ENCODE measurements at places on chromosomes 6 and 20.
A peak's percentile ranks its signal among the peaks of the same experiment; 100 is the strongest.

- peak within 1 kb of the TSS; percentile 94 for H3K27ac ChIP-seq
- DNase-seq = peak; percentile 82
- H3K27me3 ChIP-seq = no peaks in the 10 kb centered on the region
- no peak within 1 kb of the TSS for H3K4me3 ChIP-seq
- peaks cover 28% of the 10 kb centered on the region for H3K4me1 ChIP-seq
These were observed at the start of gene SYTL3 for GRCh38 chr6:158649289-158650143. Gene SYTL3, plus strand, starts transcription at chr6:158650054. Its CDS starts 13,215 bp downstream, at chr6:158663269.

DNA sequence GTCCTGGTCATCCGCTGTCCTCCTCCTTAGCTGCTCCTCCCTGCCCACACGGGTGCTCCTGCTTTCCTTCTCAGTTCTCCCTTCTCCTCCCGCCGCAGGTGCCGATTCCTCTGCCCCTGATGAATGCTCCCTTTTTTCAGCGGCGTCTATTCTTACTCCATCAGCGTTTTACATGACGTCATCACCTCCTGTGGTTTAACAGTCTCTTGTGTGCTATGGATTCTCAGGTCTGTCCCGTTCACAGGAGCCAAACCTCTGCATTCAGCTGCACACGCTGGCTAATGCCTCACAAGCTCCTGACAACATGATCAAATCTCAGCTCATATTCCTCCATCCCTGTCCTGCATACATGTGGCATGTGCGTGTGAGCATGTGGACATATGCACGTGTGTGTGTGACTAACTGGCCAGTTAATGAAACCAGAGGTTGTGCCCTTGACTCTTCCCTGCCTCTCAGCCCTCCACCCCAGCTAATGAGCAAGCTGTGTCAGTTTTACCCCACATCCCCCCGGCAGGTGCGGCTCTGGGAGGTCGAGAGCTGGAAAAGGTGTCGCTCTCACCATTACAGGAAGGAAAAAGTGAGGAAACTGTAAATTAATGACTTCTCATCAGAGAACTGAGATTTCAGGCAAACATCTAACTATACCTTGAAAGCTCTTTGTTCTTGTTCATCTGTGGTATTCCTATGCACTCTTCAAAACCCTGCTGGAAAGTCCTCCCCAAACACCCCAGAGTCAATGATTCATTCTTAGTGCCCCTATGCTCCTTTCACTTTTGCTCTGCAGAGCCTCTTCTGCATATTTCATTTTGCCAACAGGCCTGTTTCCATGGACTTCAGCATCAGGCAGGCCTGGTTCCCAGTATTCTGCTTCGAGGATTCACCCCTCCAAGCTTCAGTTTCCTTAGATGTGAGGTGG is 163.1 kb downstream of the TTLL2 start:
- no peaks in the 10 kb centered on the region for H3K36me3 ChIP-seq
- H3K4me3 ChIP-seq = no peak overlapping the region
- no peak overlapping the region for H3K27ac ChIP-seq
- DNase-seq = no peak
- no peaks in the 10 kb centered on the region for H3K27me3 ChIP-seq
- no peaks in the 10 kb centered on the region for H3K4me1 ChIP-seq

DNA sequence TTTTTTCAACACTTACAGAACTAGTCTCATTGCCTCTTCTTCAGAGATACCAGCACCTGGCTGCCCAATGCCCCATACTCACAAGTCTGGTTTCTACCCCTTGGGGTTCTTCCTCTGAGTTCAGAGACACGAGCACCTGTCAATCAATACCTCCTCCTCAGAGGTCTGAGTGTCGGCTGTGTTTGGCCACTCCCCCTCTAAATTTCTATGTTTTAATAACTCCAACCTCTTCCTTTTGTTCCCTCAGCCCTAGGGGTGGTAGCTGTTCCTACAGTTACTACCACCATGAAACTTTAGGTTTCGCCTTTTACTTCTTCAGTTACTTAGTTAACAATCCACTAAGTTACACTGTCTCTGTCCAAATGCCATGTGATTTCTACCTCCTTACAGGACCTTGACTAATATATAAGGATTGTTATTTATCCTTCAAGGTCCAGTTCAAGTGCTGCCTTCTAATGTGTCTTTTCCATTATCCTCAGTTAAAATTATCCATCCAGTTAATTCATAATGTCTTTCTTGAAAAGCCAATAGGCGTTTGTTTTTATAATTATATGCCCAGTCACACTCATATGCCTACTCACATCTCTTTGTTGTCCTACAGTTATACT is 14.6 kb upstream of the PHF20 start:
- H3K4me3 ChIP-seq = no peak overlapping the region
- DNase-seq = no peak
- H3K4me1 ChIP-seq = peaks cover 4% of the 10 kb centered on the region

- H3K4me3 ChIP-seq = no peak overlapping the region
- H3K27me3 ChIP-seq = no peaks in the 10 kb centered on the region
- peak; percentile 63 for DNase-seq
These were observed 95.5 kb downstream of the ECT2L start for GRCh38 chr6:138891255-138891986.

DNA sequence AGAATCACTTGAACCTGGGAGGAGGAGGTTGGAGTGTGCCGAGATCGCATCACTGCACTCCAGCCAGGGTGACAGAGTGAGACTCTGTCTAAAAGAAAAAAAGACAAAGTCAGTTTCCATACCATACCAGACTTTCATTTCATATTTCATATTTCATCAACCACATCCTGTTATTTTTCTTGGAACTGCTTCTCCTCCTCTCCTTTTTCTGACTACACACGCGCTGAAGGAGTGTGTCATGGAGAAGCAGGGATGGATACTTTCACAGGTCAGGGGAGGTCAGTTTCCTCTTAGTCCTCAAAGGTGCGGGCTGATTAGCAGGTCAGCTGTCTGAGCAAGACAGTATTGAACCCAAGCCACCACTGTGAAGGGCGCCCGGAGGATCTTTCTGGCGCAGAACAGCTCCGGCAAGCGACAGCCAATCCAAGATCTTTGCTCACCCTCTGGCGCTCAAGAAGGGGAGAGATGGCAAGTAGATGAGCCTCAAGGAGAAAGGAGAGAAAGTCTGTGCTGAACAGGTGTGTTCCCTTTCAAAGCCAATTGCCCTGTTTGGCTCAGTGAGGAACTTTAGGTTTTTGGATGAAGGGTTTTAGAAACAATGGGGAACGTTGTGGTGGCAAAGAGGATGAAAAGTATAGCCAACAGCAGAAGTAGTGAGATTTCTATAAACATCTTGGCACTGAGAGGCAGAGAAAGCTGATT is 18.9 kb upstream of the SYNJ2 start:
- no peak overlapping the region for H3K27ac ChIP-seq
- H3K36me3 ChIP-seq = no peaks in the 10 kb centered on the region
- DNase-seq = peak; percentile 83
- no peak overlapping the region for H3K4me3 ChIP-seq
- no peaks in the 10 kb centered on the region for H3K27me3 ChIP-seq

DNA sequence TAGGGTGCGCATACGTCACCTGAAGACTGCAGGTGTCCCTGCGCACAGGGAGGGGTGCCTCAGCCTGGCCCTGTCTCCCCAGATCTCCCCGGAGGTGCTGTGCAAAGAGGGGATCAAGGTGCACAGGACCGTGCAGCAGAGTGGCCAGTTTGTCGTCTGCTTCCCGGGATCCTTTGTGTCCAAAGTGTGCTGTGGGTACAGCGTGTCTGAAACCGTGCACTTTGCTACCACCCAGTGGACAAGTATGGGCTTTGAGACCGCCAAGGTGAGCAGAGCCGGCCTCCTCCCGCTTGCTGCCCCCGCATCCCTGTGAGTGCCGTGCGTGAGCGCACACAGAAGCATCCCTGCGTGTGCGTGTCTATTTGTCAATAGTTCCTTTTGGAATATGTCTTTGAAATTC is 150.7 kb downstream of the DTNBP1 start:
- peaks cover 12% of the 10 kb centered on the region for H3K4me1 ChIP-seq
- H3K36me3 ChIP-seq = peaks cover 71% of the 10 kb centered on the region
- H3K4me3 ChIP-seq = no peak overlapping the region
- no peak for DNase-seq

Measured in IMR-90 (cell line).